ENCODE measurements at places on chromosomes 6 and 20.

- DNase-seq, result no peak
Measured at GRCh38 chr6:105890521-105891244, 195.5 kb upstream of the PRDM1 start.

GRCh38 chr6:87941556-87942358 lies 105.9 kb upstream of the SPACA1 start:
- DNase-seq, result no peak

- no peak for DNase-seq
Measured at GRCh38 chr6:35320031-35320410, 22.3 kb upstream of the PPARD start.

- no peak for DNase-seq
Measured at GRCh38 chr20:38961530-38962043, 557 bp upstream of the DHX35 start.

- no peak for DNase-seq
Measured at GRCh38 chr20:52461582-52461981, 270.0 kb upstream of the ZFP64 start.

DNA sequence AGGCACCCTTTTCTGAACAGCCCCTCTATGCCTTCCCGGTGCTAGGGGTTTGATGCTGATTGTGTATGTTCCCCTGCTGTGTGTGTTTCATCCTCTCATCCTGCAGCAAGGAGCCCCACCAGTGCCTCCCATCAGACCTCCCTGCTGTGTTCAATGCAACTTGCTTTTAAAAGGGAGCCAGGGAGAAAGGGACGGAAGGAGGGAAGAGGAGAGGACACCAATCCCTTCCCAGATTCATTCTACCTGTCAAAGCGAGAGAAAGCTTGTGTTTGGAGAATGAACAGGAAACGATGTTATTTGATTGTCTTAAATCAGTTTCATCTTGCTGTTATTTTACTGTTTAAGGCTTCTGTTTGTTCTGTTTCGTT lies 259.2 kb downstream of the ADGB start:
- DNase-seq, result no peak

- no peak for DNase-seq
Measured at GRCh38 chr6:33694401-33694931, 17.0 kb downstream of the UQCC2 start.

GRCh38 chr6:11174242-11174611 lies 58.2 kb downstream of the NEDD9 start:
- no peak for DNase-seq

DNA sequence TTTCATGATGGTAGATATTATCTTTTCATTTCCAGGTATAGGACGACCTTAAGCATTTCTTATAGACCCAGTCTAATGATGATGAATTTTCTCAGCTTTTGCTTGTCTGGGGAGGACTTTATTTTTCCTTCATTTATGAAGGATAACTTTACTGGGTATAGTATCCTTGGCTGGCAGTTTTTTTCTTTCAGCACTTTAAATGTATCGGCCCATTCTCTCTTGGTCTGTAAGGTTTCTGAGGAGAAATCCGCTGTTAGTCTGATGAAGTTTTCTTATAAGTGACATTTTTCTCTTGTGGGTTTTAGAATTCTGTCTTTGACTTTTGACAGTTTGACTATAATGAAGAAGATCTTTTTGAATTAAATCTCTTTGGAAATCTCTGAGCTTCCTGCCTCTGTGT lies 144.7 kb upstream of the SLC22A23 start:
- DNase-seq, result no peak

DNA sequence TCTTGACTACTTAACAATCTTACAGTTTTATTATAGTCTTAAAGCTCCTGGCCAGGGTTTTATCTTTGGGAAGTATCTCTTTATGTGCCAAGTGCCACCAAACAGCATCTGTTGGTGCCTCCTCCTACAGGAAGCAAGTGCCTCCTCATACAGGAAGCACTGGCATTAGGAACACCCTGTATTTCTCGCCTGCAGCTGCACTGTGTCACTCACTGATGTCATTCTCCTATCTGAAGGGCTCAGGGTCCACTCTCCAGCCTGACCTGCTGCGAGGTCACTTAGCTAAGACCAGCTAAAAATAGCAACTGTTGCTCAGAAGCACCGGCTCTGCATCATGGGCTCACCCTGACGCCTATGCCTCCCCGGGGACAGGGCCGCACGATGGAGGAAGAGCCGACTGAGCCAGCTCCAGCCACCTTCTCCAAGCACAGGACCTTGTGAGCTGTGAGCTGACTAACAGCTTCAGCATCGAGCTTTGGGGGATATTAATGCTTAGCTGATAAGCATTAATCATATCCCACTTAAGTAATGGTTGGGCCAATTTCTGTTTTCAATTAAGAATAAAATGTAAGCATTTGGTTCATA lies 66.3 kb upstream of the CD93 start:
- peak; percentile 45 for DNase-seq

DNA sequence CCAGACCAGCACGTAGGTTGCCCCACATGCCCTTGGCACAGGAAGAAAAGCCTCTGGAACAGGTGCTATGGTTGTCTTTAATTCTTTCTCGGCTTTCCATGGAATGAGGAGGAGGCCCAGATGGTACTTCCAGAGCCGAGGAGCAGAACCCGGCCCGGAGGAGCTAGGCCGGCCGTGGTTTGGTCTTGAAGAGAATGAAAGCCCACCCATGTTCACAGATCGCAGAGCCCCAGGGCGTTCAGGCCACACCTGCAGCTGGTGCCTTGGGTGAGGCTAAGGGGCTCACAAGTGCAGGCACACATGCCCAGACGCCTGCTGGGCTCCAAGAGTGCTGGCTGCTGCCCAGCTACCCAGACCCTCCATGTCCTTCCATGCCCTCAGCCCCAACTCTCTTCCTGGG lies 20.0 kb downstream of the EDN3 start:
- no peak for DNase-seq

DNA sequence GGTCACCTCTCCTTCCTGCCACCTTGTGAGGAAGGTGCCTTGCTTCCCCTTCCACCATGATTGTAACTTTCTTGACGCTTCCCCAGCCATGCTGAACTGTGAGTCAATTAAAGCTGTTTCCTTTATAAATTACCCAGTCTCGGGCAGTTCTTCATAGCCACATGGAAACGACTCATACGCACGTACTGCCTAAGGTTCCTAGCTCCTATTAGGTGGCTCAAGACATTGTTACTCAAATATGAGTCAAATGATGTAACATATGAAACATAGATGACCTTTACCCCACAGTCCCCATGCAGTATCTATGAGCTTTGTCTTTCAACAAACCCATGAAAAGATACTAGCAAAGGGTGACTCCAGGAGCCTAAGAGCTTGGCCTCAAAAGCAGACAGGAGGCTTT lies 98.3 kb downstream of the SIM1 start:
- no peak for DNase-seq

GRCh38 chr20:41615676-41616075 lies 2.5 kb downstream of the CHD6 start:
- DNase-seq, result no peak

- DNase-seq, result no peak
Measured at GRCh38 chr6:144482142-144482541, 197.0 kb downstream of the UTRN start.

GRCh38 chr20:39778431-39778830 lies 816.3 kb downstream of the DHX35 start:
- no peak for DNase-seq

DNA sequence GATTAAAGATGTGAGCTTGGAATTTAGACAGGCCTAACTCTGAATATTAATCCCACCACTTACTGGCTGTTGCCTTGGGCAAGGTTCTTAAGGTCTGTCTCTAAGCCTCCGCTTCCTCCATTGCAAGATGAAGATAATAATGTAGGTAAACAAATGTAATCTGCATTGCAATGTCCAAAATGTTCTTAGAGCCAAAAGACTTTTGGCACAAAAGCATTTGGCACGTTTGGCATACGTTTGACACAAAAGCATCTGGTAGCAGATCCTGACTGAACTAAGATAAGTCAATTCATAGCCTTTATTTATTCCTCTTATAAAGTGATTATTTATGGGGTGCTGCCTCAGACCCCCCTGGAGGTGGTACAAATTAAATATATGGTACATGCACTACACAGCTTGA lies 229.9 kb upstream of the STXBP5 start:
- no peak for DNase-seq

DNA sequence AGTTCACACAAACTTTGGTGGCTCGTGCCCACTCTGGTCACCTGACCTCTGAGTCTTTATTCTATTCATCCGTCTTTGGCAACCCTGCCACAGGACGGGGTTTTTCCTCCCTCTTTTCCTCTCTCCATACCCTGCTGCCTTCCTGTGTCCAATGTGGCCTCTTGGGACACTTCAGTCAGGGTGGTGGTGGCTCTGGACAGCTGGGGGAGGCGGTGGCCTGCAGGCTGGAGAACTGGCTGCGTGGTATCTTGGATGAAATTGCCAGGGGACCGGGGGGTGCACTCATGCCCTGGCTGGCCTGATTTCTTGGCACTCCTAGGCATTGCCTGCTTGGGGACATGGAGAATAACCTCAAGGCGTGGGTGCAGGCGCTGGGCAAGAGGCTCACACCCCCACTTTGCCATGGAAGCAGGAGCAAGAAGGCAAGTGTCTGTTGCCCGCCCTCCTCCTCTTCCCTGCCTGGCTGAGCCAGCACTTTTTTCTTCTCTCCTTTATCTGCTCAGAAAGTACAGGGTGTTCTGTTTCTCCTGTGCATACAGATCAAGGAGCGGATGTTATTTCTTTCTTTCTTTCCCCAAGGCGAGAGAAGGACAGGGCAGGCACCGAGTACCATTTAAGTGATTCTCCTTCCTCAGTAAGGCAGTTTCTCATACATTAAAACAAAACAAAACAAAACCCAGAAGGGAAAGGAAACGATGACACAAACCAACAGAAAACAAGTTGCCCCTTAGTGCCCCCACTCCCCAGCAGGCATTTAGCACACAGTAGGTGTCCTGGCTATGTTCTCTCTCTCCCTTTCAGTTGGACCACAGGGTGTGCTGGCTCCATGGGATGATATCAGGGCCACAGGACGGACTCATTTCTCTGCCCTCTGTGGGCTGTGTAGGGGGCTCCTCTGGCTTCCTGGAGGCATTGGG lies 155.5 kb upstream of the RNF24 start:
- DNase-seq, result peak; percentile 43

DNA sequence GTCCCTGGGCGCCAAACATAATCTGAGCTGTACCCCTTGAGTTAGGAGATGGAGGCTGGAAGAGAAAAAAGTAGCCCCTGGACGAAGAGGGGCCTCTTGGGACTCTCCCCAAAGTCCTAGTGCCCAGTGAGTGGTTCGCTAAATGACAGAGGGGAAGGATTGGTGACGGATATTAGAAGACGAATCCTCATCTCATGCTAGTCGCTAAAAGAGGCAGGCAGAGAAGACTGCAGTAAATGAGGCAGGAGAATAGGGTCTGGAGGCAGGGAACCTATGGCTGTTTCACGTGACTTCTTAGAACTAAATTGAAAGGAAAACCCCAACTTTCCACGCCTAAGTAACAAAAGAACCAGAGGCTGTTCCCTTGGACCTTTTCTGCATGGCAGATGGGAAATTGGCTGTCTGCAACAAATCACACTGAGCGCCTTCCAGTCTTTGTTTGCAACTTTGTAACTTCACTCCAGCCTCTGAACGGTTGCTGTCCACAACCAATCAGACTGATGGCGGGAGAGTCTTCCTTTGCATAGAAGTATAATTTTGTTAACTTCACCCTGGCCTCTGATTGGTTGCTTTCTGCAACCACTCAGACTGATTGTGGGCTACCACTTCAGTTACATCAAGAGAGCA lies 731 bp upstream of the RBL1 start:
- DNase-seq, result no peak

DNA sequence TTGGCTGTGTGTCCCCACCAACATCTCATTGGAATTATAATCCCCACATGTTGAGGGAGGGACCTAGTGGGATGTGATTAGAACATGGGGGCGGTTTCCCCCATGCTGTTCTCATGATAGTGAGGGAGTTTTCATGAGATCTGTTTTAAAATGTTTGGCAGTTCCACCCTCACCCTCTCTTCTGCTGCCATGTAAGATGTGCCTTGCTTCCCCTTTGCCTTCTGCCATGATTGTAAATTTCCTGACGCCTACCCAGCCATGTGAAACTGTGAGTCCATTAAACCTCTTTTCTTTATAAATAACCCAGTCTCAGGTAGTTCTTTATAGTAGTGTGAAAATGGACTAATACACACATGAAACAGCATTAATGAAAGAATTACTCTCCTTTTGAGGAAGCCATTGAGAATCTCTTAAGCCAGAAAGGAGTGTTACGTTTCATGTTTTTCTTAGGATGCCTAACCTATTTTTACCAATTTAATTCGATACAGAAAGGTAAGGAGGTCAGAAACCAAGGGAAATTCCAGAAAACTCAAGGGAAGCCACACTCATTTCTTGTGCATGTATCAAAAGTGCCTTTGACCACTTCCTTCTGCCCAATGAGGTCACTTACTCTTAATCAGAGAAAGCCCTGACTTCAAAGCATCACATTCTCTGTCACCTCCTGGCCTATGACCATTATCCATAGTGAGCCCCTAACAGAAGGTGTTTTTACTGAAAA lies 24.7 kb upstream of the HINT3 start:
- DNase-seq, result no peak

DNA sequence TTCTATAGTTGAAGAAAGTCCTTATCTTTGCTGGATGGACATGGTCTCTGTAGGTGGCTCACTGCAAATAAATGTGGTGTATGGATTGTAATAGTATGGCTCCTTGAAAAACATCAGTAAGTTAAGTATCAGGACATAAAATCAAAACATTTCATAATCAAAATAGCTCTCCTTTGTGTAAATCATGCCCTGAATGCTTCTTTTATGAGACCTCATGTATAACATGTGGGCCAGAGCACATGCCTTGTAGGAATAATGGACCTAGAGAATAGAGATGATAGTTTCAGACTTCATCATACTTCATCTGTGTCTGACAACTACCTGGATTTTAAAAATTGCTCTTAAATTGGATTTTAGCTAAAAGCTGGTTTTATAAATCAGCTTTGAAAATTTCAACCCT lies 159.9 kb downstream of the ASCC3 start:
- no peak for DNase-seq

DNA sequence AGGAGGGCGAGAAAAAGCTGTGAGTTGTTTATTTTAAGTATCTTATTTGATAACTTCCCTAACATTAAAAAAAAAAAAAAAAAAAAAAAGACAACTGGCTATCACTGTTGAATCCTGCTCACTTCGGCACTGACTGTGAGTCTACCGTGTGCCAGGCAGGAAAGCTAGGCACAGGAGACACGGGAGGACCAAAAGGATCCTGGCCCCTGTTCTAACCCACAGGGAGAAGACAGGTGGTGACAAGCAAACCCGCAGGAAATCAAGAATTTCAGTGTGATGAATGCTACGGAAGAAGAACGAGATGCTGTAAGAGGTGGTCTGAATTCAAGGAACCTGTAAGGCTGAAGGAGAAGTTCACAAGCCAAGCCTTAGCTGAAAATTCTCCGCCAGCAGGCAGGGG lies 94.7 kb upstream of the NFATC2 start:
- no peak for DNase-seq

- no peak for DNase-seq
Measured at GRCh38 chr6:23561732-23562131, 564.3 kb upstream of the NRSN1 start.

GRCh38 chr6:107032051-107032450 lies 4.1 kb downstream of the MTRES1 start:
- no peak for DNase-seq

DNA sequence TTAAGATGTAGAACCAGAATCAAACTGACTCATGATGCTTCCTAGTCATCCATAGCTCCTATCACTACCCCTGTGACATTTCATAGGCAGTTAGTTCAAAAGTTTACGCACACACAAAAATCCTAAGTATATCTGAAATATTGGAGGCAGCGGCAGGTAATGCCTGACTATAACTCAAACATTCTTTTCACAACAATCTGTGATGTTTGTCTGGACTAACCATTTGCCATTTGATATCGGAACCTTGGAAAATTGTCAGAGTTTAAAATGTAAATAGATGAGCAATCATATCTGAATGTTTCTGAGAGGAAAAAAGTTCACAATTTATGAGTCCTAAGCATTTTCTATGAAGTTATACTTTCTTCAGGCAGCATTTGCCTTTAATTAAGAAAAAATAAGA lies 1078.2 kb downstream of the EPHA7 start:
- DNase-seq, result no peak

Measured in C1 segment of cervical spinal cord (tissue), 14 donors.